Esophagus squamous epithelium (tissue), 5 donors: ENCODE measurements at places on chromosomes 12 and 14. TPM values are rescaled to one million over a fixed set of nuclear protein-coding genes. Genes with fewer than 3 reads are reported as not detected.

GRCh38 chr14:64540208-64541202 lies at the start of gene HSPA2:
Gene HSPA2 (plus strand): TSS chr14:64540741. CDS start chr14:64540850, 109 bp downstream.
- H3K27me3 ChIP-seq: no peaks in the 10 kb centered on the region
- peak; percentile 92 for DNase-seq
- no peaks in the 10 kb centered on the region for H3K36me3 ChIP-seq
- peaks cover 5% of the 10 kb centered on the region for H3K4me1 ChIP-seq
- peak within 1 kb of the TSS; percentile 38 for H3K4me3 ChIP-seq

DNA sequence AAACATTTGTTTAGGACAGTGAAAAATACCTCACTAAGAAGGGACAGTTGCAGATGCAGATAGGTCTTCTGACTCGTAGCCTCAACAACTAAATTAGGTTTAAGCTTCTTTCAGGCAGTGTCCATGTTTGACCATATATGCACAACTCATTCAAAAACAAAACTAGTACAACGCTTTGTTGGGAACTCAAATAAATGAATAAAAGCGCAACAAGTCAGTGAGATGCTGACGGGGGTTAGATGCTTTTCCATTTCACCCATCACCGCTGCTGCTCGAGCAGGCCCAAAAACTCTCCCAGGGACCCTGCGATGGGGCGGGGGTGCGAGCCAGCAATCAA lies 633 bp downstream of the RPAP3 start:
- no peaks in the 10 kb centered on the region for H3K27me3 ChIP-seq
- no peaks in the 10 kb centered on the region for H3K36me3 ChIP-seq
- H3K4me1 ChIP-seq: peaks cover 2% of the 10 kb centered on the region
- no peak for DNase-seq
- H3K4me3 ChIP-seq: peak overlapping the region; percentile 92

DNA sequence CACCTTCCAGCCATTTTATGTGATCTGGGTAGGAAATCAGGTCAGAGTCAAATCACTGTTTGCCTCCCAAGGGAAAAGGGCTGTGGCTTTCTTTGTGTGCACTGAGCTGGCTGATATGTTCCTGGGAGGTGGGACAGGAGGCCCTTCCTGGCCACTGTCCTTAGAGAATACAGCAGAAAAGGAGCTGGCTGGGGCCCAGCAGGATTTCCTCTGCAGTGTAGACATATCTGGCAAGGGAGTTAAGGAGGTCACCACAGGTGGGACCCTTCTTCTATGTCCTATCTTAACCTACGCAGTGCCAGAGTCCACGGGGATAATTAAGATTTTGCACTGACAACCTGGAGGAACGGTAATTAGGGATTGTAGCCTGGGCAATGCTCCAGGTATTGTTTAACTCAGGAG lies 145.3 kb downstream of the NTF3 start:
- DNase-seq: no peak
- peaks cover 27% of the 10 kb centered on the region for H3K4me1 ChIP-seq
- no peak overlapping the region for H3K4me3 ChIP-seq
- H3K27ac ChIP-seq: no peak overlapping the region
- no peaks in the 10 kb centered on the region for H3K27me3 ChIP-seq

- H3K4me1 ChIP-seq: no peaks in the 10 kb centered on the region
- no peak overlapping the region for H3K27ac ChIP-seq
- no peaks in the 10 kb centered on the region for H3K36me3 ChIP-seq
Observed at GRCh38 chr12:91316161-91316906, 133.7 kb upstream of the DCN start.

GRCh38 chr14:54566410-54567223 lies at the start of gene SAMD4A:
Gene SAMD4A (plus strand): TSS chr14:54567128. CDS start chr14:54567917, 789 bp downstream.
- H3K4me3 ChIP-seq: peak within 1 kb of the TSS; percentile 76
- DNase-seq: peak; percentile 39
- H3K27me3 ChIP-seq: no peaks in the 10 kb centered on the region
- peak within 1 kb of the TSS; percentile 97 for H3K27ac ChIP-seq

GRCh38 chr14:51019089-51019488 lies 74.8 kb upstream of the PYGL start:
- no peak for DNase-seq
- no peak overlapping the region for H3K4me3 ChIP-seq
- no peaks in the 10 kb centered on the region for H3K27me3 ChIP-seq

DNA sequence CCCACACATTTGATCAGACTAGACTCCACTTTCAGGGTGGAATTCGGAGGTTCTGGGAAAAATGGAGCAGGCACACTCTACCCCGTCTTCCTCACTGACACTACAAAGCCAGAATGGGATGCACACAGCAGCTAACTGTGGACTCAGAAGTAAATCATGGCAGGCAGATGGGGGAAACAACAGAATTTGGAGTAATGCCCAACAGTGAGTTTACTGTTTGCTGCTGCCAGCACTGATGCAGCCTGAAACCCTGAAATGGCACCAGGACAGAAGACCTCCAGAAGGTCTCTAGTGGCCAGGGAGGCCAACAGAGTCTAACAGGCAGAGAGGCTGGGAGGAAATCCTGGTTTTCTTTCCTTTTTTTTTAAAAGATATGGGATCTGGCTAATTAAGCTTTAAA lies 24.6 kb downstream of the KCTD10 start:
- no peak overlapping the region for H3K4me3 ChIP-seq
- H3K36me3 ChIP-seq: peaks cover 99% of the 10 kb centered on the region
- no peaks in the 10 kb centered on the region for H3K27me3 ChIP-seq
- peaks cover 24% of the 10 kb centered on the region for H3K4me1 ChIP-seq
- no peak for DNase-seq

DNA sequence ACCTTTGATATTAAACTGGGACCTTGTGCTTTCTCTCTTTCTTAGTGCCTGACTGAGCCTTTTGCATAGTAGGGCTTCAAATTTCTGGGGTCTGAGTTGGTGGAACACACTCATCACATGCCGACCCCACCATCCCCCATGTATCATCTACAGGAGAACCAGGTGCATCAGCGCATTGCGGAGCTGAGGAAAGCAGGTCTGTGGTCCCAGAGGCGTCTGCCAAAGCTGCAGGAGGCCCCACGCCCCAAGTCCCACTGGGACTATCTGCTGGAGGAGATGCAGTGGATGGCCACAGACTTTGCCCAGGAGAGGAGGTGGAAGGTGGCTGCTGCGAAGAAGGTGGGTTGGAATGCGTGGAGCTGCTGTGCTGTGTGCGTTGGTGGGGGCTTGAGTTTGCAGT lies 37.8 kb downstream of the EP400 start:
- no peaks in the 10 kb centered on the region for H3K4me1 ChIP-seq
- H3K27me3 ChIP-seq: no peaks in the 10 kb centered on the region
- H3K4me3 ChIP-seq: no peak overlapping the region
- peaks cover 99% of the 10 kb centered on the region for H3K36me3 ChIP-seq
- no peak overlapping the region for H3K27ac ChIP-seq
- no peak for DNase-seq

DNA sequence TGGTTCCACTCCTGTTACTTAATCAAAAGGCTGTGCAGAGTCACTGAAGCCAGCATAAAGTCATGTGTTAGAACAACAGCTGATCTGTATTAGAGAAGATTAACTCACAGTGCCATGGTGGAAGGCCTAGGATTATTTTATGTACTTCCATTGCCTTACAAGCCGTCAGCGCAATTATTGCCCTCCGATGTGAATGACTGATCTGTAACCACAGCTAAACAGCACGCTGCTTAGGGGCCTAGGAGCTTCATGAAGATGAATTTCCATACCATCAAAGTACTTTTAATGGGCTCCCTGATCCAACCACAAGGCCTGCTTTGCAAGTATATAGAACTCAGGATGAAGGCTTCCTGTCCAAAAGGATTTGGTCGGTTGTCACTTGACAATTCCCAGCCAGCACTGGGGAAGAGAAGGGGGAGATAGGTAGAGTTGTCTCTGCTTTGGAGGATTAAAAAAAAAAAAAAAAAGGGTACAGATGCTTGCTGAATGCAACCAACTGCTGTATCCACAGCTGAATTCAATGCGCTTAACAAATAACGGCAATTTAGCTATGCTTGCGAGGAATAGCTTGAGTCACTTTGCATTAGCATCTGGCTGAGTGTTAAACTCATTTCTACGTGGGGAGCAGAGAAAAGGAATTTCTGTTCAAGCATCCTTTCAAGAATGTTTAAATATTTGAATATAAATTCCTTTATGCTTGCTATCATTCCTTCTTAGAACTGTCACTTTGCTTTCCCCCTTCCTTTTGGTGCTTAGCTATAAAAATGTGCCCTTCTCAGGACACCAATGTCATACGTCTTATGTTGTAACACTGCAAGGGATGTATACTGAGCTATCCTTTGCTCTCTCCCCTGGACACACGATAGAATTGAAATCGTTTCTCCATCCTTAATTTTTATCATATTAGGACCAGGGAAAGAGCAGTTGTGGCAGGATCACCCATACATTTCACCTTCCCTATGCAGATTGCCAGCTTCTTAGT lies 387.8 kb downstream of the SOX5 start:
- no peak overlapping the region for H3K27ac ChIP-seq
- no peak overlapping the region for H3K4me3 ChIP-seq
- no peak for DNase-seq
- H3K36me3 ChIP-seq: no peaks in the 10 kb centered on the region

DNA sequence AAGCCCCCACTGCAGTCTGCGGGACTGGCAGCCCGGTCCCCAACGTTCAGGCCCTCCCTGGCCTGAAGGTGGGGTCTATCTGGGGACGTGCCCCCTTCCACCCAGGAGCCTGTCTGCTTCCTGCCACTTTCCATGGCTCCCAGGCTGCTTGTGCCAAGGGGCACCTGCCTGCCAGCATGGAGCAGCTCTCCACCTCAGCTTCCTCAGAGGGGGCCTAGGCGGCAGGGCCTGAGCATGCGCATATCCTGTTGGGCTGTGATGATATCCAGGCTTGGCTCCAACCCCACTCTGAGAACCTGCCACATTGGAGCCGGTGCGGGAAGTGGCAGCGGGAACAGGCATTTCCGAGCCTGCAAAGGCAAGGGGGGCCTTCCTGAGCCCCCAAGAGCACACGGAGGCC lies 57.4 kb downstream of the FUT8 start:
- H3K27me3 ChIP-seq: no peaks in the 10 kb centered on the region
- H3K36me3 ChIP-seq: no peaks in the 10 kb centered on the region
- no peak overlapping the region for H3K27ac ChIP-seq
- DNase-seq: no peak

The CYP27B1 gene
- total RNA-seq: 0.95 TPM
